ENCODE measurements at places on chromosomes 4 and X. TPM values are rescaled to one million over a fixed set of nuclear protein-coding genes. Genes with fewer than 3 reads are reported as not detected.
A peak's percentile ranks its signal among the peaks of the same experiment; 100 is the strongest.

DCAF12L2 gene
- 1.0 TPM for total RNA-seq

TMEM35A gene
- total RNA-seq: 2.6 TPM

DNA sequence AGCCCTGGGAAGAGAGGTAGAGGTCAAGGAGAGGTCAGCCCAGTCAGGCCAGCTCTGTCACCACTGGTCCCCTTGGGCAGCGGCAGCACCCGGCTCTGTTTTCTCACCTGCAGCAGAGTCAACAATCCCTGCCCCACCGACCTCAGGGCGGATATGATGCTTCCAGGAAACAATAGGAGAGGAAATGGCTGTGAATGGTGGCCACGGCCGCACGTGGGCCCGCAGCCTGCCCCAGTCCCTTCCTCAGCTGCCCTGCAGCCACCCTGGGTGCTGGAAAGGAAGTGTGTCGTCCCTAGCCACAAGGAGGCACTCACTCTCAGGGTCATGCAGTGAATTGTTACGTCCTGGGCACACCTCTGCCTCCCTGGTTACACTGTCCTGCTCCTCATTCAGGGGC is 92.5 kb upstream of the ENPP6 start:
- DNase-seq: no peak
- no peaks in the 10 kb centered on the region for H3K27me3 ChIP-seq
- H3K36me3 ChIP-seq: no peaks in the 10 kb centered on the region
- no peak overlapping the region for H3K4me3 ChIP-seq
- no peaks in the 10 kb centered on the region for H3K4me1 ChIP-seq

GRCh38 chr4:3304831-3305609 is 12.2 kb downstream of the RGS12 start:
- no peaks in the 10 kb centered on the region for H3K36me3 ChIP-seq
- no peak overlapping the region for H3K4me3 ChIP-seq
- H3K27ac ChIP-seq: no peak overlapping the region
- DNase-seq: peak; percentile 40
- no peaks in the 10 kb centered on the region for H3K27me3 ChIP-seq
- peaks cover 7% of the 10 kb centered on the region for H3K4me1 ChIP-seq

DNA sequence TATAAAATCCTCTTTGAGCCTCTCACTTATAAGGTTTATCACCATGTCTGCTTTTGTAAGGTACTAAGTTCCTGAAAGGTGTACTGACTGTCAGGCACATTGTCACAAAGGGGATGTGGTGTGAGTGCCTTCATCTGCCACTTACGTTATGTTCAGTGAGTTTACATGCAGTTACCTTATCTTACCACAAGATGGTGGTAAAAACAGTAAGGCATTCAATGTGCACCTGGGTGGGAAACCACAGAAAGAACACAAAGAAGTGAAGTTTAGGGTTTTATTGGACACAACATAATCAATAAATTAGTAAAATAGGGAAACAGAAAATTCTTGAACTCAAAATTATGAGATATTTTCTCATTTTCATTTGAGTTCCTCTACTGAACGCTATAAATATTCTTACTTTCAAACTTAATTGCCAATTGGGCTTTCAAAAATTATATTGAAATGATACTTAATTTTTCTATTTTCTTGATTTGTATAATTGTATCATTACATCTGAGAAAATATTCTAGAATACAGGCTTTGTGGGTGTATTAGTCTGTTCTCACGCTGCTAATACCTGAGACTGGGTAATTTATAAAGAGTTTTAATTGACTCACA is 650.8 kb downstream of the PCDH7 start:
- DNase-seq: peak; percentile 60
- no peaks in the 10 kb centered on the region for H3K36me3 ChIP-seq
- H3K4me1 ChIP-seq: no peaks in the 10 kb centered on the region
- H3K27ac ChIP-seq: no peak overlapping the region
- H3K27me3 ChIP-seq: no peaks in the 10 kb centered on the region

MAGEA10 gene
- not detected for total RNA-seq

DNA sequence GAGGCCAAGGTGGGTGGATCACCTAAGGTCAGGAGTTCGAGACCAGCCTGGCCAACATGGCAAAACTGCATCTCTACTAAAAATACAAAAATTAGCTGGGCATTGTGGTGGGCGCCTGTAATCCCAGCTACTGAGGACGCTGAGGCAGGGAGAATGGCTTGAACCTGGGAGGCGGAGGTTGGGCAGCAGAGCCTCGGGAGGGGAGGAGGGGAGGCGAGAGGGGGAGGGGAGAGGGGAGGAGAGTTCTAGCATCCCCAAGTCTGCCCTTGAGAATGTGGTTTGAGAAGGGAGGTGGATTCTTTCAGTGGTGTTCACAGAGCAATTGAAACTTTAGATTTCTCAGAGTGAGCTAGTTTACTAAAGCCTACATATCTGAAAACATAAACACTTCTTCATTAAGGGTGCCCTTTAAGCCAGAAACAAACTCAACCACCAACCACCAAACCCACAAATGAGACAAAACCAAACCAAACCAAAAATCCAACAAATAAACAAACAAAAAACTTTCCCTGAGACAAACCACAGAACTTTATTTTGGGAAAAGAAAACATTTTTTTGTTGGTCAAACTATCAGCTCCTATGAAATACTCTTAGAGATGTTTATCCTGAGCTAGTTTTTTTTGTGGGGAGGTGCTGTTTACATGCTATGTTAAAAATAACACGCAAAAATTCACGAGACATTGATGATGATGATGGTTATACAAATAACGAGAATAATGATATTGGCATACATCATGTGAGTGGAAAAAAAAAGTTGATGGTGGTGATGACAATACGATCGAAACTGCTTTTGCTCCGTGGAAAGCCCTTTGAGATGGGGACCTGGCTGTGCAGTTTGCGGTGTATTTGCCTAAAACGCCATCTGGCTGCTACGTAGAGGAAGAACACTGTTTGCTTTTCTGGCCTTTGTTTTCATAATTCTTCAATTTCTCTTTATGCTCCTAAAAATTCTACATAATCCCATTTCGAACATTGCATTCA is 98.2 kb upstream of the PRKX start:
- H3K4me1 ChIP-seq: peaks cover 3% of the 10 kb centered on the region
- peak; percentile 52 for DNase-seq
- no peaks in the 10 kb centered on the region for H3K36me3 ChIP-seq
- no peak overlapping the region for H3K27ac ChIP-seq

MAGEB17 gene
- total RNA-seq: 0.20 TPM

IL21 gene
- total RNA-seq: not detected

GRCh38 chr4:109945056-109945455 is 32.4 kb downstream of the EGF start:
- H3K4me3 ChIP-seq: no peak overlapping the region
- H3K4me1 ChIP-seq: no peaks in the 10 kb centered on the region
- H3K27ac ChIP-seq: no peak overlapping the region
- no peaks in the 10 kb centered on the region for H3K27me3 ChIP-seq
- no peaks in the 10 kb centered on the region for H3K36me3 ChIP-seq
- no peak for DNase-seq

DNA sequence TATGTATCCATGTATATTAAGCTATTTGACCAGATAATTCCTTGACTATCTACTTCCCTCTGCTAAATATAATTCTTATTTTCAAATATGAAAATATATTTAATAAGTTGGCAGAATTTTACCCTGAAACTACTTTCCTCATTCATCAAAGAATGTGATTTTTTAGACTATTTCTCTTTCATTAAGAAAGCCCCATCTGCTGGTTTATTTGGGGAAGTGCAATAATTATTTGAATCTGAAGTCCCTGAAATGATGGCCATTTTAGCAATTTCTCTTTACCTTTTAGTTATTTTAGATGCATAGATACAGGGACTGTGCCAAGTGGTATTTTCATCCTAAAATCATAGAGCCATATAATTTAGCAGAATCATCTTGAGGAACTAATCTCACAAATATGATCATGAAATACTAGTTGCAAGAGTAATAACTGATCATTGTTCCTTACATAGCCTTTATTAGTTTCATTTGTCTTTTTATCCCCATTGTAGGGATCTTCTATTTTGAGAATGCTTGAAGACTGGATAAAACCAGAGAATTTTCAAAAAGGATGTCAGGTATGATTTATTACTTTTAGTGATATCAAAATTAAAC is 39.0 kb downstream of the ENPEP start:
- H3K27ac ChIP-seq: no peak overlapping the region
- no peak overlapping the region for H3K4me3 ChIP-seq
- no peaks in the 10 kb centered on the region for H3K36me3 ChIP-seq
- no peaks in the 10 kb centered on the region for H3K27me3 ChIP-seq
- H3K4me1 ChIP-seq: no peaks in the 10 kb centered on the region
- DNase-seq: peak; percentile 39

DNA sequence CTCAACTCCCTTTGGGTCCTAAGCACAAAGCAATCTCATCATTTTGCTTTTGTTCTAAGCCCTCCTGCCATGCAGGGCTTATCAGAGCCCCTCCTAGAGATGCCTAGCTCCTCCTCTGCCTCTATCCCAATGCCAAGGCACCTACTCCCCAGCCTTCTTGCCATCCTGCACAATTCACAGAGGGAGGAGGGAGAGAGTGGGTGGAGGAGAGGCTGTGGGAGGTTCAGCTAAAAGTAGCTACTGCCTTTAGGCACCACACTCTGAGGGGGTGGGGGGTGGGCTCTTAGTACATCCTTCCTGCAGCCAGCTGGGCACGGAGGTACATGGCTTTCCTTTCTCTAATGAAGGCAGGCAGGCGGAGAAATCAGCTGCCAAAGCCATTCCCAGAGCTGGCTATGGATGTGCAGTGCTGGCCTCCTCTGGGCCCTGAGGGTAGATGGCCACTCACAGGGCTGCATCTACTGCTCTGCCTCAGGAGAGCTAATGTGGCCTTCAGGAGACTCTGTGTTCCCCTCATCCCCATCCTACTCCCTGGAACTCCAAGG is 40.1 kb downstream of the ARHGEF9 start:
- no peak for DNase-seq
- no peak overlapping the region for H3K4me3 ChIP-seq
- H3K36me3 ChIP-seq: no peaks in the 10 kb centered on the region
- no peaks in the 10 kb centered on the region for H3K27me3 ChIP-seq

GRCh38 chr4:13543839-13544605 is at the start of gene NKX3-2:
Gene NKX3-2 (minus strand): TSS chr4:13544508. CDS start chr4:13544414, 94 bp downstream.
- H3K4me3 ChIP-seq: peak within 1 kb of the TSS; percentile 80
- H3K4me1 ChIP-seq: peaks cover 16% of the 10 kb centered on the region
- no peaks in the 10 kb centered on the region for H3K36me3 ChIP-seq
- H3K27me3 ChIP-seq: peaks cover 91% of the 10 kb centered on the region
- peak; percentile 56 for DNase-seq

UGT8 gene
- 39.3 TPM for total RNA-seq

HSPA4L gene
- 2.7 TPM for total RNA-seq

DNA sequence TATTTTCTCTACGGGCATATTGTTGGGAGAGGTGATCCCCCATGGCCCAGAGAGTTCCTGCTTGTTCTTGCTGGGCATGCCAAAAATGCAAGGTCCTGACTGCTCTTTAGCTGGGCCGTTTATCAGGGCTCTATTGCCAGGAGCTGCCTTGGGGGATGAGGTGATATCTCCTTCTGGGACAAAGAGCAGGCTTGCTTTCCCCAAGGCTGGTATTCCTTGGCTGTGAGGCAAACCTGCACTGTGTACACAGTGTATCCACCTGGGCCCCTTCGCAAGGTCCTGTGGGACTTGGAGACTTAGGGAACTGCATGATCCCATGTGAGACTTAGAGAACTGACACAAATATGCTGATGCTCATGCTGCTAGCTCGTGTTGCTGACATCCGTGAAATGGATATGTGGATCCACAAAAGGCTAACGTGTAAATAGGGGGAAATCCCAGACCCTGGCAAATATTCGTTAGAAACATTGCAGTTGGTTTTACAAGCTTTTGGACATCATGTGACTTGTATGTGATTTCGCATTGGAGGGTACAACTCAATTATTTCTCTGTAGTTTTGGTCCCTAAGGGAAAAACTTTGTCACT is 24.4 kb upstream of the ZFX start:
- peak; percentile 63 for DNase-seq
- H3K27ac ChIP-seq: peak overlapping the region; percentile 73
- no peaks in the 10 kb centered on the region for H3K36me3 ChIP-seq
- H3K4me1 ChIP-seq: peaks cover 16% of the 10 kb centered on the region
- no peak overlapping the region for H3K4me3 ChIP-seq

DNA sequence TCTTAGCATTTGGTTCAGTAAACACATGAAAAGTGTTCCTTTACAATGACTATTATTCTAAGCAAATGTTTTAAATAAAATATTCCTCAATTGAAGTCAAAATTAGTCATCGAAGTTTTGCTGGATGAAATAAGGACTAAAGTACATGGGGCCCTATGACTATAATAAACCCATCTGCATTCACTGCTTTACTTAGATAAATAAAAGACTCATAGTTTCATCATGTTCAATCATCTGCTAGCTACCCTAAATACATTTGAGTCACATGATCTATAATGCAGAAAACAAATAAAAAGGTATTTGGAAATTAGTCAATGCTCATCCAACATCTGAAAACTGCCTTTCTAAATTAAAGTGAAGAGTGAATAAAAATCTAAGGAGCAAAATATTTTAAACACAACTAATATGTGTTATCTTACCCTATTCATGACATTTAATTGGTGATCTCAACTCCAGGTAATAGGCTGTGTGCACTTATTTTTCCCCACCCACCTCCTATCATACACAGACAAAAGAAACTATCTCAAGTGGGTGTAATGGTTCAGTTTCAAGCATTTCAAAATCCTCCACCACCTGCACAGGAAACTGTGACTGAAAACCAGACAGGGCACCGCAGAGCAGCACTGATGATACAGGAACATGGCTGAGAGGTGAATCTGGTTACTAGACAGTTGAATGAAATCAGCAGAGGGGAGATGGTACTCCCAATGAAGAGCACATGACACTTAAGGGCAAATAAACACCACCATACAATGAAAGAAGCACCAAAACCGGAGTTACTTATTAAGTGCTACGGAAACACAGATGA is 78.6 kb downstream of the CAMK2D start:
- no peaks in the 10 kb centered on the region for H3K27me3 ChIP-seq
- peak overlapping the region; percentile 53 for H3K27ac ChIP-seq
- H3K4me1 ChIP-seq: peaks cover 31% of the 10 kb centered on the region
- H3K36me3 ChIP-seq: no peaks in the 10 kb centered on the region

GAGE2A gene
- total RNA-seq: not detected

DNA sequence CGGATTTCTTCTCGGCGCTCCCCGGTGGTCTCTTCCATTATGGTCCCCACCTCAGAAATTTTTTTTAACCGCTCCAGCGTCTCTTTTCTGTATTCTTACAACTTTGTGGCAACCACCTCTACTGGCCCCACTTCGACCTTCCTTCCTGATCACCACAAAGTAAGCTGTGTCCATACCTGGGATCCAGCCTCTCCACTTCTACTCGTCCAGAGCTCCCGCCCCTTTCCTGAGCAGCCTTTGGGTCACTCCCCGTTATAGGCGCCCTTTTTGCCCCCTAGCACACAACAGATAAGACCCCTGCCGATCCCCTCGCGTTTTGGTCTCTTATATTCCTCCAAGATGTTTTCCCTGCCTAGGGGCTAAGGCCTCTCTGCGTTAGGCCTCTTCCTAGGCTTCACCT is 557 bp downstream of the PIGG start:
- peaks cover 8% of the 10 kb centered on the region for H3K4me1 ChIP-seq
- H3K27me3 ChIP-seq: no peaks in the 10 kb centered on the region
- peak; percentile 24 for DNase-seq
- peak overlapping the region; percentile 94 for H3K27ac ChIP-seq
- peak overlapping the region; percentile 86 for H3K4me3 ChIP-seq

DNA sequence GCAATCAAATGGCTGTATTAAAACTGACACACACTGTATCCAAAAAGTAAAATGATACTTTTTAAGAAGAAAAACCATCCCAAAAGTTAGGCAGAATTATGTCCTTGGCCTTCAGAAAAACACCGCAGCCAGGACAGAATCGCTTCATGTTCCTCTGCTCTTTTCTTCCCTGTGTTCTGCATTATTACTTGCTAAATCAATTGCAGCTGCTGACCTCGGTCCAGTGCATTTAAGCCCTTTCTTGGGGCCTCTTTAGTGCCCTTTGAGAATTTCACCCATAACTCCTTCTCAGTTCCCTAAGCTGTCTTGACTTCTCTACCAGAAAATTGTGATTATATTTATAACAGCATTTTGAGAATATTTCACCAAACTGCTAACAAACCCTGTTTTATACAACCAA is 696.9 kb downstream of the PCDH7 start:
- H3K27me3 ChIP-seq: no peaks in the 10 kb centered on the region
- no peak overlapping the region for H3K27ac ChIP-seq
- no peak overlapping the region for H3K4me3 ChIP-seq
